Stimulated activated CD4-positive, alpha-beta T cell treated with anti-CD3 and anti-CD28 coated beads, Interleukin-1b, Interleukin-23, amount 100 ng/mL, for 1 hour (primary cell): ENCODE measurements at places on chromosomes 1 and 21.
A peak's percentile ranks its signal among the peaks of the same experiment; 100 is the strongest.

GRCh38 chr21:43467785-43468184 is 40.9 kb upstream of the SIK1 start:
- no peak for DNase-seq

GRCh38 chr21:31707499-31707898 is 24.4 kb downstream of the SCAF4 start:
- DNase-seq, result no peak

DNA sequence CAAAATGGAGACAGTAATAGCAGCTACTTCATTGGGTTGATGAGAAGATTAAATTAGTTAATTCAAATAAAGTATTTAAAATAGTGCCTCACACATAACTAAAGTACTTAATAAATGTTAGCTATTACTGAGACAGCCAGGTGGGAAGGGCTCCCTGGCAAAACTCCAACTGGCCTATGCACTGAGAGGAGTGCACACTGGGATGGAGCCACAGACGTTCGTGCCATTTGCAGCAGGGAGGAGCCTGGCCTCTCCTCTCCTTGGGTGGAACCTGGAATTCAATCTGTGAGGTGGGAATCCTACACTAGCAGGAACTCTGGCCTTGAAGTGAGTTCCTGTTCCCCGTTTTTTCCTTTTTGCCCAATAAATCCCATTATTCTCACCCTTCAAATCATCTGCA is 28.1 kb downstream of the SLC5A9 start:
- DNase-seq, result no peak

DNA sequence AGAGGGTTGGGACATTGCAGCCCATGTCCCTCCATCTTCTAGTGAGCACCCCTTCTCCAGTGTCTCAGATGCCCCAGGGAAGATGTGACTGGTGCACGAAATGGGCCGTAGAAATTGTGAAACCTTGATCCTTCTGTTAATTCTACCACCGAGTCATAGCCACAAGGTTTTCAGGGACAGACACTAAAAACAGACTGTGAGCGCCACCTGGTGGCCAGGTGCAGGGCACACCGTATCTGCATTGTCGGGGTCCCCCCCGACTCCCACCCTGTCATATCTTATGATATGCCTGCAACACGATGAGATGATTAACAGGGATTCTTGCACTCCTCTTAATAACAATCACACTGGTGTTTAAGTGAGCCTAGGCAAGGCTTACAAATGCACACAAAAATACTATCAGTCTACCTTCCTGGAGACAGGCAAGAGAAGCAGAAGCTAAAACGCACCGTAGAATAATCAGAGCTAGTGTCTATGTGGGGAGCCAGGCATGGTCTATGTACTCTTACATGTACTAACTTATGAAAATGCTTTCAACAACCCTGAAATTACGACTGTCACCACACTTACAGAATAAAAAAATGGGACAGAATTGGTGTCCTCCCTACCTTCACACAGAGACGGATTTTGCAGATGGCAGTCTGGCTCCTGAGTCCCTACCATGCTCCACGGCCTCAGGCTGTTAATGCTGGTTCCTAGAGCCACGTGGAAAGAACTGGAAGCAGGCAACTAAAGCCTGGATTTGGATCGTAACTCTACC is 57.9 kb downstream of the FHAD1 start:
- DNase-seq, result peak; percentile 23

- no peak for DNase-seq
Measured at GRCh38 chr1:47555841-47556560, 118.2 kb downstream of the FOXD2 start.

GRCh38 chr21:41322496-41323382 is 6.1 kb downstream of the FAM3B start:
- no peak for DNase-seq

DNA sequence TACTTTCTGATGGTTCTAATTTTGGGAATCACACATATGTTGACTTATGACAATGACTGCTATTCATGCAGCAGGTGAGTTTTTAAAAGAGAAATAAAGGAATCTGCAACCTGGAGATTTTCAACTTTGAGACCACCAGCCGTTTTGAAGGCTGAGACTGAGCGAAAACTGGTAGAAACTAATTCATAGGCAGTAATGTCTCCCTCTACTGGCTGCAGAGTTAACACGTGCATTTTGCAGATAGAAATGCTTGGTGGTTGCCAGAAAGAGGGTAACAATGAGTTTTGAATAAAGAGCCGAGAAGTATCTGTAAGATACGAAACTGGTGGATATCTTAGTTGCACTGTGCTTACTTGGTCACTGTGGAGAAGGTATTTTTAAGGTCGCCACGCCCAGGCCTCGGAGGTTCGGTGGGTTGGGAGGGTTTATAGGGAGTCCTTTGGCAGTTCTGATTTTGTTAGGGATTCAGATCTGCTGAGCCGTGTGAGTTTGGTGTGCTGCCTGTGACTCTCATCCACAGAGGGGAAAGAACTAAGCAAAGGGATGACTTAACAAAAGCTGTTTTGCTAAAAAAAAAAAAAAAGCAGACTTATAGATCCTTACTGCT is 83.0 kb downstream of the RYR2 start:
- DNase-seq, result no peak

GRCh38 chr1:15282810-15283474 is 35.9 kb downstream of the FHAD1 start:
- no peak for DNase-seq

GRCh38 chr1:162498496-162498810 is 835 bp downstream of the UHMK1 start:
- no peak for DNase-seq

- no peak for DNase-seq
Measured at GRCh38 chr1:188154761-188155160, 1326.0 kb downstream of the PLA2G4A start.

- no peak for DNase-seq
Measured at GRCh38 chr1:51843948-51844347, 34.6 kb downstream of the NRDC start.

- no peak for DNase-seq
Measured at GRCh38 chr1:14506471-14507255, 91.8 kb upstream of the KAZN start.

DNA sequence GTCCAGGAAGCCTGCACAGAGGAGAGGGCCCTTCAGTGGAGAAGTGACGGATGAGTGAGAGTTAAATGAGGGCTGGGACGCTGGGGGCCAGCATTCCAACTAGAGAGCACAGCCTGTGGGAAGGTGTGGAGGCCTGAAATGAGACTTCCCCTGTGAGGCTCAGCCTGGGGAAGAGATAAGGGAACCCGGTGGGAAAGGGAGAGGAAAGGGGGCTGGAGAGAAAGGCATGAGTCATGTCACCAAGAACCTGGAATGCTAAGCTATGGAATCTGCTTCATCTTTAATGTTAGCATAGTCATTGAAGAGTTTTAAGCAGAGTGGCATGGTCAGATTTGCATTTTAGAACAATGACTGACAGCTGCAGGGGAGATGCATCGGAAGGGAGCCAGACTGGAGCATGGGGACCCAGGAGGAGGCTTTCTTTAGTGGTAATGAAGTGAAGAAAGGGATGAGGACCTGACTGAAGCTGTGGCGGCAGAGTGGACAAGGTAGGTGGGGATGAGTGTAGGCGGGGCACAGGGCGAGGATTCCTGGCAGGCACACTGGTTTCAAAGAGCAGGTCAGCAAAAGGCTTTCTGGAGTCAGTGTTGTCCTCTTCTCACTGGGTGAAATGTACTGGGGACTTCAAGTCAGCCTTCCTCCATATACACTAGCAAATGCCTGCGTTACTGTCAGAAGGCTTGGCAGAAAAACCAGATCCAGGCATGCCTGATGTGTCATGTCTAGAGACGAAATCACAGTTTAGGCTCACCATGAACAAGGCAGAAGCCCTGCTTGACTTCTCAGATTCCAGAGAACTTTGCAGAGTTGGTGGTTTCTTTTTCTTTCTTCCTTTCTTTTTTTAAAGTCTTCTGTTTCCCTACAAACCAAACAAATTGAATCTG is 8.0 kb downstream of the RGL1 start:
- no peak for DNase-seq

DNA sequence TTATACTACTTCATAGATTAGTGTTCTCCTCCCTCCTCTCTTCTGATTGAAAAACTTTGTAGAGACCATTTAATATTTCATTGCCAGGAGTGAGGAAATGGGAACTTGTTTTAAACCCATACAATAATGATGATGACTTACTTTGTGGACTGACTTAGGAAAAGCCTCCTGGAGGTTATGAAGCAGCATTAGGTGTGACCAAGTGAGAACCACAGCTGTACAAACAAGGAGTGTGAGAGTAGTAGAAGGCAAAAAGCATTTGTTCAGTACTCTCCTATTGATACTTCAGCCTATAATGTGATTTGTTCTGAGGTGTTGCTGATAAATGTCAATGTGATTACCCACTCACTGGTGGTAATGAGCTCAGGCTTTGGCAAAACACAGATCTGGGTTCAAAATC is 8.4 kb downstream of the TIPRL start:
- DNase-seq, result no peak

DNA sequence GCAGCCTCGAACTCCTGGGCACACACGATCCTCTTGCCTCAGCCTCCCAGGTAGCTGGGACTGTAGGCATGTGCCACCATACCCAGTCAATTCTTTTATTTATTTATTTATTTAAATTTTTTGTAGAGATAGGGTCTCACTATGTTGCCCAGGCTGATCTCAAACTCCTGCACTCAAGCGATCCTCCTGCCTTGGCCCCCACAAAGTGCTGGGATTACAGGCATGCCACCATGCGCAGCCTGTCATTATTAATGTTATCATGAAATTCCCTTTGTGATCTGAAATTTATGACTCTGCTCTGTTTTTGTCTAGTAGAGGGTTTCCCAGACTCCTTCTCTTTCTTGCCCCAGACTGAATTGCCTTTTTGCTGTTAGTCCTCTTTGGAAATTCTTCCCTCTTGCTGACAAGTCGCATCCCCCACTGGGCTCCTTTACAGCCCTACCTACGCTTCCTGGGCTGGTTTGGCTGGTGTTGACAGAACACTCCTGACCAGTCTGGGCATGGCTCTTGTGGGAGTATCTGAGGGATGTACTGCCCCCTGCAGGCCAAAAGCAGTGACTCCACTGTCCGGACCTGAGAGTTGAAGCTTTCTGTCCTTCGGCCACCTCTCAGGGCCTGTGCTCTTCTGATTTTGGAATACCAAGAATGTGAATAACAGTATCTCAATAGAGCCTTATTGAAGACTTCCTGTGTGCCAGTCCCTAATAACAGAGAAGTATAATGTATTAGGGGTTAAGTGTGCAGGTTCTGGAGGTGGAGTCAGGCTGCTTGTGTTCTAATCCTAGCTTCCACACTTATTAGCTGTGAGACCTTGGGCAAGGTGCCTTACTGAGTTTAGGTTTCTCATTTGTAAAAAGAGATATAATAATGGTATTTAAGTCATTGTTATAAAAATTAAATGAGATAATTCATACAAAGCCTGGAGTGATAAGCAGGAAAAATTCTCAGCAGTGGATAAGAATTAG is 28.2 kb downstream of the TCEANC2 start:
- peak; percentile 29 for DNase-seq

- DNase-seq, result no peak
Measured at GRCh38 chr1:63276624-63277023, 45.7 kb upstream of the FOXD3 start.

DNA sequence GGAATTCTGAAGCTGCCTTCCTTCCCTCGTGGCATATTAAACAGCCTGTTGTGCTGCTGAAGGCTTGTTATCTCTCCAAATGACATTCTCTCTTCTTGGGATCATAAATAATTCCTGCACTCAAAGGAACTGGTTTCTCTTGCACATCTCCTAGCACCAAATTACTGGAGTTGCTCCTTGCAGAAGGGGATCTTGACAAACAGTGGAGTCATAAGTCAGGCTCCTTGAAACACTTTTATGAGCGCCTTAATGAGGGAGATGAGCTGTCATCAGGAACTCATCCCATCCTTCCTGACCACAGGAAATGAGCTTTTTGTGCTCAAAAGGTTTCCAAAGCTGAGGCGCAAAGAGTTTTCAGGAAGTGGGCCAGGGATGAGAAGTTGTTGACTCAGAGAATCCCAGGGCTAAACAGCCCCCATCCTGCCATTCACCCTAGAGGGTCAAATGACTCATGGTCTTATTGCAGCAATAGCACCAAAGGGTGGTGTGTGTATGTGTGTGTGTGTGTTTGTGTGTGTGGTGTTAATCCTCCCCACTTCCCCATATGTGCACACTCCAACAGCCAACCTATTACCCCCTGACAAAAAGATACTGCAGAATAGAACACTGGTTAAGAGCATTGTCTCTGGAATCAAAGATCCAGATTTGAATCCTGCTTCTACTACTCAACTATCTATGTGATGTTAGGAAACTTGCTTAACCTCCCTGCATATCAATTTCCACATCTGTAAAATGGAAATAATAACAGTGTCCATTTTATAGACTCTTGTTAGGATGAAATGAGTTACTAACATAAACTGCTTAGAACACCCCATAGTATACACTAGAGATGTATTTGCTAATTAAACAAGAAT is 2.8 kb upstream of the PHC2 start:
- no peak for DNase-seq

DNA sequence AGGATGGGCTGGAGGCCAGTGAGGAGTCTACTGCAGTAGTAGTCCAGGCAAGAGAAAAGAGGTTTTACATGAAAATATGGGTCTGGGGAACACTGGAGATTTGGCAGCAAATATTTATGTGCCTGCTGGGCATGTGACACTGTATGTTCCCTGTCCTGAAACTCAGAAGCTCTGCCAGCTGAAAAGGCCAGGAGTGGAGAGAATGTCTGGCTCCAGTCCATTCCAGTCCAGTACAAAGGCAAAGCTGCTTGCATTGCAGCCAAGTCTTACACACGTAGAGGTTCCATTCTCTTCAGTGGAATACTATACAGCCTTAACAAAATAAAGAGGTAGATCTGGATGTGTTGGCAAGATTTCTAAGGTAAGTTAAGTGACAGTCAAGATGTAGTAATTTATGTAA is 7.5 kb upstream of the YBX1 start:
- DNase-seq, result no peak

- DNase-seq, result no peak
Measured at GRCh38 chr1:89121641-89122040, 4.3 kb downstream of the GBP2 start.

DNA sequence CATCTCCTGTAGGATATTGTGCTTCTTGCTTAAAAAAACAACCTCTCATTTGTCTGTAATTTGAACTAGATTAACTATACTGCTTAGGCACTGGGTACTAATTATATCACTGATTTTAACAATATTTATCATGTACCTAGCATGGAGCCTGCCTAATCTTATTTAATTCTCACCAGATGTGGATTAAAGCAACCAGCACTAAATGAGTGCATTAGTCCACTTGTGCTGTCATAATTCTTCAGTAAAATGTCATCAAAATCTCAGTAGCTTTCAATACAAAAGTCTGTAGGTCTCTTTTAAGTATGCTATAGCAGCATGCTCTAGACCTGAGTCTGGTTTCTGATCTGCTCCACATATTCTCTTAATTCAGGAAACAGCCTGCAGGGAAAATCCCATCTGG is 368.1 kb downstream of the NCAM2 start:
- no peak for DNase-seq

- no peak for DNase-seq
Measured at GRCh38 chr1:86757272-86757984, 53.1 kb downstream of the SH3GLB1 start.

DNA sequence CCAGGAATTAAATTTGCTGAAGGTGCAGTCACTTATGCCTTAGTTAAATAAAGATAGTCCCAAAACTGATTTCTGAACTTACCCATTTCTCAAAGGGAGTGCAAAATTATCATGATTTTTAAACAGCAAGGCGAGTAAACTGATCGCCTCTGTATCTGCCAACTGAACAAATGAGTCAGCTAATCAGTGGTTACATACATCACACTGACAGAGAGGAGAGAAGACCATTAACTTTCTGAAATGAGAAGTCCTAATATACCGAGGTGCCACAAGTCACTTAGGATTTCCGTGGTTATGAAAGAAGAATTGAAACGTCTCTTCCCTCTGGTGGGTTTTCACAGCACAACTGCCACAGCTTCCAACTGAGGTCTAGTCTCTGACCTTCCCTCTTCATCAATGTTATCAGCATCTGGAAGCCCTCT is 400.7 kb downstream of the SMYD3 start:
- no peak for DNase-seq

GRCh38 chr1:162629651-162630050 is 2.6 kb upstream of the DDR2 start:
- DNase-seq, result no peak
